ENCODE measurements at places on chromosomes 12 and 14. TPM values are rescaled to one million over a fixed set of nuclear protein-coding genes. Genes with fewer than 3 reads are reported as not detected.

- no peaks in the 10 kb centered on the region for H3K27me3 ChIP-seq
- no peak overlapping the region for H3K27ac ChIP-seq
- peaks cover 3% of the 10 kb centered on the region for H3K4me1 ChIP-seq
These were observed 47.1 kb upstream of the KICS2 start for GRCh38 chr12:64269161-64269560.

The SDSL gene
- 0.25 TPM for total RNA-seq

The PIK3C2G gene
- not detected for total RNA-seq

The HOXC4 gene
- 1.0 TPM for total RNA-seq

DNA sequence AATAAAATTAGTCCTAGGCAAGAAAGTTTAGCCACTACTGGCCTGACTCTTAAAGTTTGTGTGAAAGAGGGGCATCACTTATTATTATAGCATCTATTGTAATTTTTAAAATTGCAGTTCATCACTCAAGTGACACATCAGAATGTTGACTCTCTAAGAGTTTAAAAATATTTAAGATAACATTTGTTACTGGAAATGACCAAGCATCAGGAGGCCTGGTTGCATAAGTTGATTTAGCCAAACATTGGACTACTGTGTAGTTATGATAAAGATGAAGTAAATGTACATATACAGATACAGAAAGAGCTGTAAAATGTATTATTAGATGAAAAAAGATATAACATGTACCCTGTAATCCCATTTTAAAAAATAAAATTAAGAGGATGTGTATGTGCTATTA, 47.5 kb downstream of the SCFD1 start:
- H3K36me3 ChIP-seq: peaks cover 27% of the 10 kb centered on the region
- H3K27ac ChIP-seq: peak overlapping the region; percentile 65
- H3K4me3 ChIP-seq: no peak overlapping the region

DNA sequence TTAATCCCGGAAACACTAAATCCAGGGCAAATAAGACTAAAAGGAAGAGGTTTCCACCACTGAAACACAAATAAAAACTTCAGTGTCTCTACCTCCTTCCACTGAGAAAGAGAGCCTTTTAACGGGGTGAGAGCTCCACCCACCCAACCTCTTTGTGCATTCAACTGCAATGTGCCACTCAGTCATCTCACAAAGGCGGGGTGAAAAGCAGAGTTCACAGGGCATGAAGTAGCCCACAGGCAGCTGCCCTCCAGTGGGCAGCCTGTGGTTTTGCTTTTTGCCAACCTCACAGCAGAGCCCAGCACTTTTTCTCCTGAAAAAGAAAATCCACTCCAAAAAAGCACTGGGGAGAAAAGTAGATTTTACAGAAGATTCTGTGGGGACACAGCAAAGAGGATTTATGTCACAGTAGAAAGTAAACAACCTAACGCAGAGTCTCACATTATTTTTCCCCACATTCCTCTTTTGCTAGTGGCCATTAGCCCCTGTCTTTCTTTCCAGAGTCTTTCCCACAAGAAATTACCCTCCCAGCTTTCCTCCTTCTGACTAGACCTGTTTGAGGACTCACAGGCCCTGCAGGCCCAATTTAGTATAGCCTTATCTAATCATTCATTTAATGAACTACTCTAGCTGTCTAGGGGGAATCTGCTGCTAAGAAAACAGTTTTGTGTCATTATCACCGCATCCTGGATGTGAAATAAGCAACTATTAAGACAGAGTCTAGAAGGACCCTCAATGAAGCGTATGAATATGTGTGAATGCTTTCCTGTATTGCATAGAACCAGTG, 753.8 kb upstream of the FOXG1 start:
- no peaks in the 10 kb centered on the region for H3K4me1 ChIP-seq
- H3K27ac ChIP-seq: no peak overlapping the region
- no peaks in the 10 kb centered on the region for H3K36me3 ChIP-seq
- no peaks in the 10 kb centered on the region for H3K27me3 ChIP-seq
- DNase-seq: no peak
- no peak overlapping the region for H3K4me3 ChIP-seq

The KRT6C gene
- not detected for total RNA-seq

DNA sequence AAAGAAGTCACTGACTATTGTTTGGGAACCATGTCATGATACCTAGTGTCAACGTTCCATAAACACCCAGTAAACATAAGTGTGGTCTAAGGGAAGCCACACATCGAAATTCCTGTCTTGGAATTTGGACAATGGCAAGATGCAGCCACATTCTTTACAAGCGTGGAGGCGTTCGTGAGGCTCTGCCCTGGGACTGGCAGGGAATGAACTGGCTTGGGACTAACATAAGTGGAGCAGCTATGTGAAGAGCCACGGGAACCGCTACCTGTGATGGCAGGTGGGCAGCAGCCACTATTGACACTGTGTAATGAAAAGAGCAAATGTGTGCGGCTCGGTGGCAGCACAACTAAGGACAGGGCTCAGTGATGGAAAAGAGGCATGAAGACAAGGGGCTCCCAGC, 10.0 kb upstream of the NRIP2 start:
- H3K27ac ChIP-seq: no peak overlapping the region
- H3K4me3 ChIP-seq: no peak overlapping the region
- no peak for DNase-seq
- H3K4me1 ChIP-seq: no peaks in the 10 kb centered on the region
- H3K36me3 ChIP-seq: peaks cover 12% of the 10 kb centered on the region

DNA sequence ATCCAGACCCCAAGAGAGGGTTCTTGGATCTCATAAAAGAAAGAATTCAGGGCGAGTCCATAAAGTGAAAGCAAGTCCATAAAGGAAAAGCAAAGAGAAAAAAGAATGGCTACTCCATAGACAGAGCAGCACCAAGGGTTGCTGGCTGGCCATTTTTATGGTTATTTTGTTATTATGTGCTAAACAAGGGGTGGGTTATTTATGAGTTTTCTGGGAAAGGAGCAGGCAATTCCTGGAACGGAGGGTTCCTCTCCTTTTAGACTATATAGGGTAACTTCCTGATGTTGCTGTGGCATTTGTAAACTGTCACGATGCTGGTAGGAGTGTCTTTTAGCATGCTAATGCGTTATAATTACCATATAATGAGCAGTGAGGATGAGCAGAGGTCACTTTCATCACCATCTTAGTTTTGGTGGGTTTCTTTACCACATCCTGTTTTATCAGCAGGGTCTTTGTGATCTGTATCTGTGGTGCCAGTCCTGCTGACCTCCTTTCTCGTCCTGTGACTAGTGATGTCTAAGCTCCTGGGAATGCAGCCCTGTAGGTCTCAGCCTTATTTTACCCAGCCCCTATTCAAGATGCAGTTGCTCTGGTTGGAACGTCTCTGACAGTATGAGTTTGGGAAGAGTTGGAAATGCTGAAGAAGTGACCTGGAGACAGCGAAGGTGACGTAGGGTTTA, 100.5 kb downstream of the ZNF664 start:
- H3K4me3 ChIP-seq: no peak overlapping the region
- H3K36me3 ChIP-seq: no peaks in the 10 kb centered on the region
- H3K4me1 ChIP-seq: no peaks in the 10 kb centered on the region
- no peak for DNase-seq
- H3K27me3 ChIP-seq: no peaks in the 10 kb centered on the region

DNA sequence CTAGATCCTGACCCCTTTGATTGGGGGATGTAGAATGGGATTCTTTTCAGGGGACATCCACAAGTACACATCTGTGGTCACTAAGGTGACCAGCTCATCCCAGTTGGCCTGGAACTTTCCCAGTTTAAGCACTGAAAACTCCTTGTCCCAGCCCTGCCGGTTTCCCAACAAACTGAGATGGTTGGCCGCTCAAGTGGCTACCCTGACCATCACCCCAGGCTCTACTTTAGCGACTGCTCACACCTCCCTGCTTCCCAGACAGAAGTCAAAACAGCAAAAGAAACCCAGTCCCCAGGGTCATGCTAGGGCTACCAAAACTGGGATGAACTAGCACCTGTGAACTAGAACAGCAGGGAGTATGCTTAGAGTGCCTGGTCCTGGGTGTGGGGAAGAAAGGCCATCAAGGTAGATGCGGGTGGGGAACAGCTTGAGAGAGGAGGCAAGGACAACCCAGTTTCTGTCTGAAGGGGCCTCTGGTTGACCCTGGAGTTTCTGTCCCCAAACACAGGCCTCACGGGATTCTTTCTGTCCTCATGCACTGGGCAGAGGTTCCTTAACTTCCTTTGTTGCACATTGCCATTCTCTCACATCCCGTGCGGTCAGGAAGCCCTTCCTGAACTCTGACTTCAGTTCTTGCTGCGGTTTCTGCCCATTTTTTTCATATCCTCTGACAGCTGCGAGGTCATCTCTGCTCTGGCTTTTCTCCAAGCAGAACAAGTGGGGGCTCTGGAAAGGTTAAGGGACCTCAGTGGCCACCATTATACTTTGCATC, 1.6 kb downstream of the LTB4R start:
- peaks cover 63% of the 10 kb centered on the region for H3K4me1 ChIP-seq
- DNase-seq: peak; percentile 28
- peaks cover 36% of the 10 kb centered on the region for H3K36me3 ChIP-seq
- H3K27ac ChIP-seq: peak overlapping the region; percentile 1
- no peaks in the 10 kb centered on the region for H3K27me3 ChIP-seq

The DCD gene
- total RNA-seq: not detected
